CD14-positive monocyte (primary cell): ENCODE measurements at places on chromosomes 7 and 10.

GRCh38 chr7:159139639-159140038, 5.0 kb downstream of the VIPR2 start:
- H3K36me3 ChIP-seq, result no peaks in the 10 kb centered on the region
- H3K27me3 ChIP-seq, result peaks cover 28% of the 10 kb centered on the region
- H3K4me3 ChIP-seq, result no peak overlapping the region
- H3K4me1 ChIP-seq, result no peaks in the 10 kb centered on the region
- H3K27ac ChIP-seq, result no peak overlapping the region

GRCh38 chr10:52759154-52759553, 13.4 kb downstream of the MBL2 start:
- H3K4me3 ChIP-seq, result no peak overlapping the region
- no peaks in the 10 kb centered on the region for H3K36me3 ChIP-seq
- H3K4me1 ChIP-seq, result peaks cover 46% of the 10 kb centered on the region
- DNase-seq, result no peak

GRCh38 chr10:72218325-72218724, 2.2 kb upstream of the ASCC1 start:
- no peaks in the 10 kb centered on the region for H3K27me3 ChIP-seq
- H3K4me1 ChIP-seq, result peaks cover 52% of the 10 kb centered on the region
- peaks cover 13% of the 10 kb centered on the region for H3K36me3 ChIP-seq
- H3K27ac ChIP-seq, result peak overlapping the region; percentile 63
- no peak overlapping the region for H3K4me3 ChIP-seq

GRCh38 chr7:95718577-95719410, 53.6 kb upstream of the DYNC1I1 start:
- DNase-seq, result no peak
- H3K27me3 ChIP-seq, result no peaks in the 10 kb centered on the region
- no peaks in the 10 kb centered on the region for H3K4me1 ChIP-seq
- no peak overlapping the region for H3K27ac ChIP-seq

- DNase-seq, result no peak
- H3K4me3 ChIP-seq, result no peak overlapping the region
These were observed 44.5 kb downstream of the DIP2C start for GRCh38 chr10:644943-645334.

DNA sequence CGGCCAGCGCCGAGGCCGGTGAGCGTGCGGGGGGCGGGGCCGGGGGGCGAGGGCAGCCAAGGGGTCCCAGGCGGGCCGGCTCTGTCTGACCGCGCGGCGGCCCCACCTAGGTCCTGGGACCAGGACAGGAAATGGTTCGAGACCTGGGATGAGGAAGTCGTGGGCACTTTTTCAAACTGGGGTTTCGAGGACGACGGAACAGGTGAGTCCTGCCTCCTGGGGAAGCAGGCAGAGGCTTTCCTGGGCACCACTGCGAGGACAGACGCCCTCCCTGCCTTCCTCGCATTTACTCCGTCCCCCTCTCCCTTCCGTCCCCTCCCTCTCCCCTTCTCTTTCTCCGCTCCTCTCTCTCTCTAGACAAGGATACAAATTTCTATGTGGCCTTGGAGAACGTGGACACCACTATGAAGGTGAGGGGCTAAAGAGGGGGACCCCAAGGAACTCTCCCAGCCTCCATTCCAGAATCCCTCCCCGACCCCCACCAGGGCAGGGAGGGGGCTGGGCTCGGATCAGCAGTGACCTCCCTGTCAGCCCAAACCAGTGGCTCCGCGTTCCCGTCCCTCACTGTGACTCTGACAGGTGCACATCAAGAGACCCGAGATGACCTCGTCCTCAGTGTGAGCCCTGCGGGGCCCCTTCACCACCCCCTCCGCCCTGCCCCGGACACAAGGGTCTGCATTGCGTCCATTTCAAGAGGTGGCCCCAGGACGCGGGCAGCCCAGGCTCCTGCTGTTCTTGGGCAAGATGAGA, 2.6 kb upstream of the MUC12 start:
- no peaks in the 10 kb centered on the region for H3K36me3 ChIP-seq
- H3K4me3 ChIP-seq, result peak overlapping the region; percentile 52
- H3K27me3 ChIP-seq, result peaks cover 21% of the 10 kb centered on the region
- no peak for DNase-seq
- peaks cover 7% of the 10 kb centered on the region for H3K4me1 ChIP-seq
- H3K27ac ChIP-seq, result no peak overlapping the region

DNA sequence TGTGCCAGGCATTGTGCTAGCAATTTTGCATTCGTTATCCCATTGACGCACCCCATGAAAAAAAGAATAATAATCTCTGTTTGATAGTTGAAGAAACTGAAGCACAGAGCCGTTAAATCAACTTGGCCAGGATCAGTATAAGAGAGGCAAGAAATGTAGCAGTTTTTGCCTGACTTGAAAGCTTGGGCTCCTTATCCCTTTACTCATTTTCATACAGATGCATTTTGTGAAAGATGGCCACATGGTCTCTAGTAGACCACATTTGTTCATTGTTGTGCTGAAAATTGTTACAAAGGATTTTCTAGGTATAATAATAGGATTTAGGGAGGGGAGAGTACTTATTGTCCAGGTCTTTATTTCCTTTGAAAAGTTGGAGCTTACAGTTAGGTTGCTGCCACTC, 14.7 kb downstream of the AUTS2 start:
- no peak overlapping the region for H3K27ac ChIP-seq
- no peaks in the 10 kb centered on the region for H3K27me3 ChIP-seq
- no peaks in the 10 kb centered on the region for H3K4me1 ChIP-seq
- DNase-seq, result no peak

- no peak overlapping the region for H3K4me3 ChIP-seq
- H3K27ac ChIP-seq, result no peak overlapping the region
- H3K4me1 ChIP-seq, result no peaks in the 10 kb centered on the region
- no peaks in the 10 kb centered on the region for H3K36me3 ChIP-seq
- peaks cover 18% of the 10 kb centered on the region for H3K27me3 ChIP-seq
These were observed 65.1 kb upstream of the BET1 start for GRCh38 chr7:94069162-94069739.

- no peak within 1 kb of the TSS for H3K4me3 ChIP-seq
- no peaks in the 10 kb centered on the region for H3K36me3 ChIP-seq
- H3K27ac ChIP-seq, result no peak within 1 kb of the TSS
These were observed at the start of gene FXYD4 for GRCh38 chr10:43371418-43371817. Gene FXYD4, plus strand, starts transcription at chr10:43371636. Its CDS starts 2,111 bp downstream, at chr10:43373747.

- no peak overlapping the region for H3K27ac ChIP-seq
- H3K4me1 ChIP-seq, result no peaks in the 10 kb centered on the region
- H3K36me3 ChIP-seq, result no peaks in the 10 kb centered on the region
- H3K4me3 ChIP-seq, result no peak overlapping the region
- no peak for DNase-seq
These were observed 1177.1 kb upstream of the C7orf33 start for GRCh38 chr7:147413557-147413870.

GRCh38 chr7:10972174-10972573, 1.5 kb upstream of the PHF14 start:
- peaks cover 8% of the 10 kb centered on the region for H3K36me3 ChIP-seq
- H3K4me3 ChIP-seq, result no peak overlapping the region
- no peaks in the 10 kb centered on the region for H3K27me3 ChIP-seq
- peaks cover 18% of the 10 kb centered on the region for H3K4me1 ChIP-seq
- no peak overlapping the region for H3K27ac ChIP-seq

- no peak overlapping the region for H3K27ac ChIP-seq
- H3K4me3 ChIP-seq, result no peak overlapping the region
- DNase-seq, result no peak
- H3K27me3 ChIP-seq, result no peaks in the 10 kb centered on the region
- H3K4me1 ChIP-seq, result no peaks in the 10 kb centered on the region
These were observed 287.3 kb downstream of the SDK1 start for GRCh38 chr7:3588341-3588740.

DNA sequence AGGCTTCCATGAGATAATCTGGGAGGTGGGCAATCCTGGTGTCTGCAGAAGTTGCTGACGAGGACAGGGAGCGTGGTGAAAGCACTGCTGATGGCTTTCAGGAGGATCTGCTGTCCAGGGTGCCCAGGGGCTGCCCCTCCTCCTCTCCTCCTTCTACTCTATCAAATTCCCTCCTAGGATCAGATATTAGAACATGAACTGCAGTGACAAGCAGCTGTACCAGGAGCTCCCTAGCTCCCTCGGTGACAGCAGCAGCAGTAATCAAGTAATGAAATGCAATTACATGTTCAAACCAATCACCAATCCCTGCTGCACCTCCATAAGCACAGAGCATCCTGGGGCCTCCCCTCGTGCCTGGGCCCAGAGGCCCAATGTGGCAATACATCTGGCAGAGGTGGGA, 46.9 kb downstream of the GRID1 start:
- H3K4me1 ChIP-seq, result no peaks in the 10 kb centered on the region
- H3K27me3 ChIP-seq, result no peaks in the 10 kb centered on the region
- no peak overlapping the region for H3K4me3 ChIP-seq
- H3K27ac ChIP-seq, result no peak overlapping the region
- no peaks in the 10 kb centered on the region for H3K36me3 ChIP-seq

- H3K27ac ChIP-seq, result no peak overlapping the region
- H3K4me1 ChIP-seq, result peaks cover 14% of the 10 kb centered on the region
- no peak for DNase-seq
- H3K36me3 ChIP-seq, result peaks cover 27% of the 10 kb centered on the region
These were observed 5.5 kb downstream of the GIMAP7 start for GRCh38 chr7:150520145-150520544.

- DNase-seq, result no peak
- no peak overlapping the region for H3K27ac ChIP-seq
- no peaks in the 10 kb centered on the region for H3K4me1 ChIP-seq
These were observed 42.6 kb upstream of the CFAP46 start for GRCh38 chr10:132984801-132985545.

DNA sequence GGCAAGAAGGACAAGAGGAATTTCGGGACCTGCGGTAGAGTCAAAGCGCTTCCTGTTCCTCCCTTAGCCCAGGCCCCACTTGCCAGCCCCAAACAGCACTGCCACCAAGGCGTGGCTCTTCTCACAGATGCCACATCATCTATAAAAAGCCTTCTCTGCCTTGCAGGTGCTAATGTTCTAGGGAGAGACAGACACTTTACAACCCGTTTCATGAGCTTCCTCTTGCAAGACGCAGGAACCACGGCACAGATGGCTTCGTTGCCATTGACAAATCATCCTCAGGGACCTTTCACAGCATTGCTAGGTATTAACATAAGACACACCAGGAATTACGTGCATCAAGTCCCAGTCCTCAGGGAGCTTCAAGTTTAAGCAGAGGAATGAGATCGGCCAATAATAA, 180.9 kb downstream of the JCAD start:
- no peaks in the 10 kb centered on the region for H3K36me3 ChIP-seq
- no peak overlapping the region for H3K27ac ChIP-seq
- H3K27me3 ChIP-seq, result no peaks in the 10 kb centered on the region

DNA sequence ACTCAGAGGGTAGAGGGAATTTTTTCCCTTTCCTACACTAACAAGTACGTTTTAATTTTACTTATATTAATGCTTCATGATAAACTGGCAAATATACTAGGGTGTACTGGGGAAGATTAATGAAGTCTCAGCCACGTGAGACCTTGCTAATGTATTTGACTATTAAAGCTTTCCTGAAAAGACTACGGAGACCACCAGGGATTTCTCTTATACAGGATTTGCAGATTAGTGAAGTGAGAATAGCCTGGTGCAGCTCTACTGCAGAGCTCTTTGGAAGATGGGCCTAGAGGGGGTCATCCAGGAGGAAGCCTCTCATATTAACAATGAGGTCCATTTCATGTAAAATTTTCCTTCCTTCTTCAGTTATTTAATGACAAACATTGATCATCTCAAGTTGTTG, 379.0 kb downstream of the SORCS1 start:
- no peaks in the 10 kb centered on the region for H3K27me3 ChIP-seq
- H3K27ac ChIP-seq, result no peak overlapping the region
- DNase-seq, result no peak
- no peak overlapping the region for H3K4me3 ChIP-seq

GRCh38 chr7:794671-795329, 37.5 kb upstream of the SUN1 start:
- no peaks in the 10 kb centered on the region for H3K36me3 ChIP-seq
- H3K4me1 ChIP-seq, result peaks cover 16% of the 10 kb centered on the region
- DNase-seq, result no peak
- H3K27ac ChIP-seq, result no peak overlapping the region
- no peak overlapping the region for H3K4me3 ChIP-seq
- H3K27me3 ChIP-seq, result no peaks in the 10 kb centered on the region

- H3K27me3 ChIP-seq, result no peaks in the 10 kb centered on the region
- no peak for DNase-seq
- no peaks in the 10 kb centered on the region for H3K36me3 ChIP-seq
- no peak overlapping the region for H3K27ac ChIP-seq
These were observed 19.5 kb downstream of the COL28A1 start for GRCh38 chr7:7516156-7516555.

GRCh38 chr10:116836083-116836482, 13.2 kb upstream of the ENO4 start:
- no peak for DNase-seq
- no peaks in the 10 kb centered on the region for H3K4me1 ChIP-seq
- H3K36me3 ChIP-seq, result no peaks in the 10 kb centered on the region
- no peak overlapping the region for H3K27ac ChIP-seq
- no peak overlapping the region for H3K4me3 ChIP-seq
- H3K27me3 ChIP-seq, result no peaks in the 10 kb centered on the region

DNA sequence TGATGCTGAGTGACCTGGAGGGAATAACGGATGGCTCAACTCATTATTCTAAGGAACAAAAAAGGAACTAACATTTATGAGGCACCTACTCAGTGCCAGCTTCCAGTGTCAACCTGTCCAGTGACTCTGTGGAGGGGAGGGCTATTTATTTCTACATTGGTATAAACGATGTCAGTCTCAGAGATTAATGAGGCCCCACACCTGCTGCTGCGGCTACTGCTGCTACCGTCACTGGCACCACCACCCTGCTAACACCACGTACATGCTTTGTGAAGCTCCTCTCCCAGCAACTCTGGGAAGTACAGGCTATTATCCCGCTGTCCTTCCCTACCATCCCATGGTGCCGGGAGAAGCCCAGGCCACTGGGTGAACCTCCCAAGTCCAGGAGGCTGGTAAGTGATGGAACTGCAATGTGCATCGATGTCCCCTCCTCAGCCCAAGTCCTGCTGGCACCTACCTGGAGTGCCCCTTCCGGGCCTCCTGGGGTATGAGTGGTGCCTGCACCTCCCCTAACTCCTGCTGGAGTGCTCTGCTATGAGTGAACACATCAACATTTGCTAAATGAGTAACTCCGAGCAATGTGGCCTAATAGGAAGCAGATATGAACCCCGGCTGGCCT, 101.5 kb downstream of the ARHGAP22 start:
- no peak for DNase-seq
- no peak overlapping the region for H3K4me3 ChIP-seq
- no peaks in the 10 kb centered on the region for H3K36me3 ChIP-seq
- H3K4me1 ChIP-seq, result peaks cover 31% of the 10 kb centered on the region
- no peaks in the 10 kb centered on the region for H3K27me3 ChIP-seq
- no peak overlapping the region for H3K27ac ChIP-seq

GRCh38 chr10:980468-981093, 7.7 kb upstream of the GTPBP4 start:
- H3K36me3 ChIP-seq, result no peaks in the 10 kb centered on the region
- no peaks in the 10 kb centered on the region for H3K27me3 ChIP-seq
- DNase-seq, result no peak
- H3K27ac ChIP-seq, result no peak overlapping the region
- H3K4me3 ChIP-seq, result no peak overlapping the region

GRCh38 chr7:526460-527034, 6.9 kb upstream of the PDGFA start:
- DNase-seq, result no peak
- H3K27ac ChIP-seq, result no peak overlapping the region
- peaks cover 14% of the 10 kb centered on the region for H3K27me3 ChIP-seq
- H3K36me3 ChIP-seq, result no peaks in the 10 kb centered on the region
- H3K4me1 ChIP-seq, result peaks cover 6% of the 10 kb centered on the region

GRCh38 chr10:68402276-68402675, 4.8 kb downstream of the RUFY2 start:
- DNase-seq, result no peak
- H3K27ac ChIP-seq, result no peak overlapping the region
- no peak overlapping the region for H3K4me3 ChIP-seq
